ENCODE measurements at places on chromosomes 13 and 19. TPM values are rescaled to one million over a fixed set of nuclear protein-coding genes. Genes with fewer than 3 reads are reported as not detected.

The XAB2 gene
- total RNA-seq = 51.0 TPM

The RNF113B gene
- not detected for total RNA-seq

The MBD3L3 gene
- total RNA-seq = not detected

The ZNF439 gene
- total RNA-seq = 3.3 TPM

The CATSPERD gene
- total RNA-seq = not detected

The KIR3DL2 gene
- total RNA-seq = 0.47 TPM

Measured in activated CD4-positive, alpha-beta T cell treated with anti-CD3 and anti-CD28 coated beads, Interleukin-2, amount 10 ng/mL, durations not matched to agents 24 days and 14 days (primary cell).